ENCODE measurements at places on chromosomes 7 and 10.

- DNase-seq: no peak
Measured at GRCh38 chr10:90959826-90960225, 38.9 kb upstream of the ANKRD1 start.

DNA sequence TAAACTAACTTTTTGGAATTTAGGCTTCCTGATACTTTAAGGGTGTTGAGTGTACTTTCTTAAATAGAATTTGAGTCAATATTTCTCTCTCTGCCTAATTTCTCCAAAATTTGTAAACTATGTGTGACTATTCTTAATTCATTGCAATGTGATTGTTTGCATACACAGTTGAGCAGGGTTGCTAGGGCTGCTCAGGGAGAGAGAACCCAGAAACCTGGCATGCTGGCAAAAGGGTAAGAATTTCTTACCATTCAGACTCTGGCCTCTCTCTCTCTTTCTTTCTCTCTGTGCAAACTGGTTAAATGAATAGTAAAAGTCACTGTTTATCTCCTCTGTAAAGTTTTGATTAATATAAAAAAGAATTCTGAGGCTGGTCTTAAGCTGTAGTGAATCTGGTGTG lies 51.0 kb upstream of the NAMPT start:
- no peak for DNase-seq

- DNase-seq: no peak
Measured at GRCh38 chr7:95482424-95482823, 3.3 kb upstream of the ASB4 start.

DNA sequence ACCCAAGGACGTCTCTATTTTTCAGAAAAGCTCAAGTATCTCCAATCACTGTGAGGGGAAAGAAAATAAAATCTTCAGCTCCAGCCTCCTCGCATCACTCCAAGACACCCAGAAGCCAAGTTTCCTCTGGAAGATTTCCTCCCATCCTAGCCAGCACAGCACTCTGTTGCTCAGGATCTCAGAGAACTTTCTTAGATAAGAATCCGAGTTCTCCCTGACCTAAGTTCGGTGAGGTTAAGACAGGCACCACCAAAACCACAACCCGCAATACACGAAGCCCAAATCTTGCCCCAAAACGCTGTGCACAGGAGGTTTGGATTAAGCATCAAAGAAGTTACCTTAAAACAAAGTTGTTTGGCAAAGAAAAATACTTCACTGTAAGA lies 4.2 kb downstream of the FAM53B start:
- DNase-seq: no peak

DNA sequence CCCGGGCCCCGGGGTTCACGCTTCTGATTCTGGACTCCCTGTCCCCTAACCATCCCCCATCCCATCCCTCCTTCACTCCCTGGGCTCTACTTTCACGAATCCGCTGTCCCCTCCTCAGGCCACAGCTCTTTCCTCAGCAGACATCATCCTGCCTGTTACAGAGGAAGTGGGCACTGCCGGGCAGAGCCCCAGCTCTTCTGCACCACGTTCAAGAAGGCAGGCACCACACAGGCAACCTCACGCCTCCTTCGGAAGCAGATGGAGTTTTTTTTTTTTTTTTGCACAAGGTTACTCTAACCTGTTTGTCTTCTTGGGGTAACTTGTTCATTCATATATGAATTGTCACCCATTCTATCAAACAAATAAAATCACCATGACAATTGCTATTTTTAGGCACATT lies 17.9 kb upstream of the ZNF32 start:
- DNase-seq: no peak

- no peak for DNase-seq
Measured at GRCh38 chr7:93147363-93147762, 822 bp downstream of the SAMD9L start.

DNA sequence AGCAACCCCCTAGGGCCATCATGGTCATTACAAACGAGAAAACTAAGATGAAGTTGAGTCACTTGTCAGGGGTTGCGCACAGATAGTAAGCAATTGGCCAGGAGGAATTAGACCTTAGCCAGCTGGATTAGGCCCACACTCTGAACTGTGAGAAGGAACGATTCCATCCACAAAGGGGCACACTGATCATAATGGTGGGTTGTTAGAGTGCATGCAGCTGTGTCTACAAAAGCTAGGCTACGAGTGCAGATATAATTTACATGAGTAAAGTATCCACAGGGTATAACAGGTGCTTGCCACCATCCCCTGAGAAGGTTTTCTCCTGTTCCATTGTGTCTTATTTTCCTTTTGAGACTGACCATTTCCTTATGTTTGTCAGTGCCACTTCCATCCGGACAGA lies 16.6 kb upstream of the FAM170B start:
- no peak for DNase-seq

DNA sequence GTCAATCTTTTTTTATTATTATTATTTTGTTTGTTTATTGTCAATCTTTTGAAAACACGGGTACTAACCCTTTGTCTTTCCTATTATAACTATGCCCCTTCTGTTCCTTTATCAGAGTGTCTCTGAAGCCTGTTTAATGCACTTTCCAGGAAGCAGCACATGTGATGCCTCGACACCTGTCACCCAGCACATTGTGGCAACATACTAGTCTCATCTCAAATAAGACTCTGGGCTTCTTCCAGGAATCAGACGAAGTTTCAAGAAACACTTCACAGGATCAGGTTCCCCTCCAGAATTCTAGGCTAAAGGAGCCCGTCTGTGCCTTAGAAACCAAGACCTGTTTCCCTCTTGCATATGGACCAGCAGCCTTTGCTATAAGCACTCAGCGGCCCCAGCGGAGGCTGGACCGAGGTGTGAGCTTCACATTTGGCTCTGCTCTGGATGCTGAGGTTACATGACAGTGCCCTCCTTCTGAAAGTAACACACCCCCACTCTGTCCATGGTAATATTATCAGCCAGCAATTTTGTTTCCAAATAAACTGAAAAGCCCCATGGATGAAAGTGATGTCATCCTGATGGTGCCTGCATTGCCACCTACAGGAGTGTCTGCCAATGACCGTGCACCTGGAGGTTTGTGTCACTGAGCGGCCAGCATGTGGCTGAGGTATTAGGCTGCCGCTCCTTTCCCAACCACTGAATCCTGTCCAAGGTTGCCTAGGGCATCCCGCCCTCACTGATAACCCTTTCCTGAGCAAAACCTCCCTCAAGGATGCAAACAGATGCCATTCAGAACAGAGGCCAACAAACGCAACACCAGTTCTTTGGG lies 38.1 kb downstream of the MKI67 start:
- DNase-seq: peak; percentile 11

DNA sequence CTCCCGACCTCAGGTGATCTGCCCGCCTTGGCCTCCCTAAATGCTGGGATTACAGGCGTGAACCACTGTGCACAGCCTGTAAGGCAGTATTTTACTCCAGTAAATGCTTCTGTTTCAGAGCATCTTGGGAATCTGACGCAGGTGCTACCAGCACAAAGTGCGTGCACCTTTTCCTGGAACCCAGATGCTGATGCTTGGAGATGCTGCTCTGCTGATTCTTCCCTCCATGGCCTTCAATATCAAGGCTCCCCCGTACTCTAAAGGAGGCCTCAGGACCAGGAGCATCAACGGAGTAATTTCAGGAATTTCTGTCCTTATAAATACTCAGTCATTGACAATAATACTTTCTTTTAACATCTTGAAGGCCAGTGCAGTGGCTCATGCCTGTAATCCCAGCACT lies 23.5 kb downstream of the DENND2A start:
- no peak for DNase-seq

- DNase-seq: no peak
Measured at GRCh38 chr7:65444899-65445823, 71.5 kb downstream of the ZNF92 start.

DNA sequence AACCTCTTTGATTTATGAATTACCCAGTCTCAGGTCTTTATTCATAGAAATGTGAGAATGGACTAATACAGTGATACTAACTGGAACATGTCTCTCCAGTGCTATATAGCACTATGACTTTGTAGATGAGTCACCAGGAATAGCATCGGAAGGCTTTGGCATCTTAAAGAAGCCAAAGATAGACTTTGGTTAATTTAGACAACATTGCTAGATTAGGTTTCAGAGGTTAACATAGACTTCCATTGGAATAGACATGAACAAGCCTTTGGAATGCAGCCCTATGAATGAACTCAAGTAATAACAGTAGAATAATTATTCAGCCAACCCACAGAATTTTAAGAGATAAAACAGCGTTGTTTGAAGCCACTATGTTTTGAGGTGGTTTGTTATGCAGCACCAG lies 169.2 kb downstream of the HGF start:
- DNase-seq: no peak

DNA sequence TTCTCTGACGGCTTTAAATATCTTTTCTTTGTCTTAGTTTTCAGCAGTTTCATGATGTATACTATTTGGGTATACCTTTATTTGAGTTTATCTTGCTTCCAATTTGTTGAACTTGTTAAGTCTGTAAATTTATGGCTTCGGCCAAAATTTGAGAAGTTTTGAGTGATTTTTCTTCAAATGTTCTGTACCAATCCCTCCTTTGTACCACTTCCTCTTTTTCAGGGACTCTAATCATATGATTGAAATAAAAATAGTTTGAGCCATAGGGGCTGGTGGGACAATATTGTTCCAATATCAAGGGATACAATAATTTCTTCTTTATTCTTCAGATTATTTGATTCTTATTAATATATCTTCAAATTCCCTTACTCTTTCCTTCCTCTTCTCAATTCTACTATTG lies 43.1 kb upstream of the CTTNBP2 start:
- DNase-seq: no peak

DNA sequence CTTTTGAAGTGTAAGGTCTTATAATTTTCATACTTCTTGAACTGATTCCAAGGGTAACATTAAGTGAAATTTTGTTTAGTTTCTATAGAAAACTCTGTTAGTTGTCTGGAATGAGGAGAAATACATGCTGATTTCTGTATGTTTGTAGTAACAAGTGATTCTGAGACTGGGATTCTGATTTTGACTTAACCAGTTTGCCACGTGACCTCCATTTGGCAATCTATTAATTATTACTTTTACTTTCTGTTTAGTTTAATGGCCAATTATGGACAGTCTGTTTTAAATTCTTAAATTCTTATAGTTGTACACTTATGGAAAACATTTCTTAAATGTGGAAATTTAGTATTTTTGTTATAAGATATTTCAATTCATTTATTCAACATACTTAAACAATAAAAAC lies 163.1 kb downstream of the ADK start:
- DNase-seq: no peak

DNA sequence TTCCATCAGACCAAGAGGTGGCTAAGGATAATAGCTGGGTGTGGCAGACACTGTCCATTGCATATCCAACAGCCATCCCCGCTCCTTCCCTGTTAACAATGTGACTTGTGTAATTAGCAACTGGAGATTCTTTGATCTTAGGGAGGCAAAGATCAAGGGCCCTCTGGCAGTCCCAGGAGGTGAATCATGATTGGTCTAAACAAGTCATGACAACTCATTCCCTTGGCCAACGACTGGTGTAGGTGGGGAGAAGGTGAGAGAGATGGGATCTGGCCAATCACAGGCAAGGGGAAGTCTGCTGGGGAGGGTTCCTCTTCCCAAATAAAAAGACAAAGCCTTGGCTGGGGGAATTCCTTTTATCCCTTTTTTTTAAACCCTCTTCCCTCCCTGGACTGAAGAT lies 46.2 kb upstream of the COMTD1 start:
- DNase-seq: no peak

GRCh38 chr10:44282626-44283300 lies 102.1 kb downstream of the CXCL12 start:
- no peak for DNase-seq

DNA sequence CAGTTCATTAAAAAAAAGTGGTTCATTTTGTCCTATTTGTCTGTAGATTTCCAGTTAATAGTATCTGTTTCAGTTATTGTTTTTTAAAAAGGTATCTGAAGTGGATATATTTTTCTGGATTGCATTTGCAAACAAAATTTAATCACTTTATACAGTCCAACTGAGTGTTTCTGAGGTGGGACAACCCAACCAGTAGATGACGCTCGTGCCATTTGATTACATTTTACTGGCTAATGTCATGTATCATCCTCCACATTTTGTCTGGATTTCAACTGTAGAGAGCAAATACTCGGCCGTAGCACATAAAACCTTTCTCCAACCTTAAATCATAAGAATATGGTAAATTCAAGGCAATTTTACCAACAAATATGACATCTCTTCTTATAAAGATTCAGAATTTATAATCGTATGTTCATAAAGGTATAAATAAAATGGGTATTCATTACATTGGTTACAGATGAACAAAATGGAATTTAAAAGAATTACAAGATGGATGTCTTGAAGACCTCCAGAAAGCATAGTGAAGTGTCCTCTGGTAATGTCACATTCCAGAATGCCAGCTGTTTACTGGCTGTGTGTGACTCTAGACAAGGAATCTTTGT lies 789.0 kb downstream of the PHTF2 start:
- DNase-seq: no peak

DNA sequence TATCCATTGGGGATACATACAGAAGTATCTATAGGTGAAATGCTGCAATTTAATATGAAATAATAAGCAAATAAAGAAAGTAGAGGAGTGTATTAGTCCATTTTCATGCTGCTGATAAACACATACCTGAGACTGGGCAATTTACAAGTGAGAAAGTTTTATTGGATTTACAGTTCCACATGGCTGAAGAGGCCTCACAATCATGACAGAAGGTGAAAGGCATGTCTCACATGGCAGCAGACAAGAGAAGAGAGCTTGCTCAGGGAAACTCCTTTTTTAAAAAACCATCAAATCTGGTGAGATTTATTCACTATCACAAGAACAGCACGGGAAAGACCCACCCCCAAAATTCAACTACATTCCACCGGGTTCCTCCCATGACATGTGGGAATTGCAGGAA lies 82.8 kb upstream of the TRIM24 start:
- DNase-seq: no peak

GRCh38 chr7:128100949-128101713 lies 69.9 kb upstream of the LRRC4 start:
- DNase-seq: no peak

DNA sequence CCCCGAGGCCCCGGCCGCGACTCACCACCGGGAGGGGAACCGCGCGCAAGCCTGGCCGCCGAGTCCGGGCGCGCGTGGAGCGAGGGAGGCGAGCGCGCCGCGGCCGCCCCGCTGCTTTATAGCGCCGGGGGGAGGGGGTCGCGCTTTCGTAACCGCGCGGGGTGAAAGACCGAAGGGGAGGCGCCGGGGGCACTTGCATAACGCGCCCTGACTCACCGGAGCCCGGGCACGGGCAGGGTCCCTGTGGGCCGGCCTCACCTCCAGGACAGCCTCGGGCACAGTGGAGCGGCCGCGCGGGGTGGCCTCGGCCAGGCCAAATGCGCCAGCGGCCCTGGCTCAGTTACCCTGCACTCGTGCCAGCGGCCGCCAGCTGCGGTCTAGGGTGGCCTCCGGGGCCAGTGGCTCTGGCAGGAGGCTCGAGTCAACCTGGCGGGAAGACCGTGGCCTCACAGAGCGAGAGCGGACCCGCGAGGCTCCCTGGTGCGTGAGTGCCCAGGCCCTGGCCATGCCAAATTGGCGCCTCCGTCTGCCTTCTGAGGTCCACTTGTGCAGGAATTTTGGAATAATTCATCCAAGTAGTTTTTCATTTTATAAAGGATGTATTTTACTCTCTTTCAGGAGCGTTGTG lies at the start of gene RBP4:
TSS of gene RBP4 (minus strand) at position 90 of the 628 bp plus-strand sequence. CDS start 207 bp downstream, outside the sequence.
- DNase-seq: no peak

Data from NCI-H524 (cell line).